ENCODE measurements at places on chromosomes 6 and 20.

- DNase-seq = no peak
These were observed 221.7 kb upstream of the HTR1E start for GRCh38 chr6:86715676-86716075.

GRCh38 chr20:53839423-53840176 lies 230.8 kb downstream of the BCAS1 start:
- peak; percentile 69 for DNase-seq

DNA sequence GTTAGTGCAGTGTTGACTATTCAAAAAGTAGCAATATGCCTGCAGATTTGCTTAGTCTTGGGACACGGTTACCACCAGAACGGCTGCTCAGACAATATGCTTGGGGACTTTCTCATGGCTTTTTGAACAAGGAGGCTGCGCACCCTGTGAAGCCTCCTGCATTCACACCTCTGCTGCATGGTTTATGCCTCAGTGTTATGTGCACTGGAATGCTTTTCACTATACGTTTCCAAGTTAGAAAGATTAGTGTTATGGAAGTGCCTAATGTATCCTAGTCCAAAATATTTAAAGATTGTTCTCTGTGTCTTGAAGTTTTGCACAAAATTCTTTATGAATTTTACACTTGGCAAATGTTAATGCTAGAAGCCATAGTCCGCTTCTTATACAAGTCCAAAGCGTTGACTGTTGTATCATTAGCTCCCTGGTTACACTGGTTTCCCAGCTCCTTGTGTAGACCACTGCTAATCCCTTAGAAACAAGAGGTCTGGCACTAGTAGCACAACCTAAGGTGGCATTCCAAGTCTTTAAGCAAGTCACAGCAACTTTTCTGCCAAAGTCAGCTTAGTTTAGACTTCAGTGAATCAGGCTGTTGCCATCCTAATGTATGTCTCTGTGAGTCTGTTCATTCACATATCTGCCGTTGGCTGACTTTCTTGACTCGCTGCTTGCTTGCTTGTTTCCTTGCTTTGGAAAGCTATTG lies 26.3 kb upstream of the SLC22A1 start:
- DNase-seq = no peak

DNA sequence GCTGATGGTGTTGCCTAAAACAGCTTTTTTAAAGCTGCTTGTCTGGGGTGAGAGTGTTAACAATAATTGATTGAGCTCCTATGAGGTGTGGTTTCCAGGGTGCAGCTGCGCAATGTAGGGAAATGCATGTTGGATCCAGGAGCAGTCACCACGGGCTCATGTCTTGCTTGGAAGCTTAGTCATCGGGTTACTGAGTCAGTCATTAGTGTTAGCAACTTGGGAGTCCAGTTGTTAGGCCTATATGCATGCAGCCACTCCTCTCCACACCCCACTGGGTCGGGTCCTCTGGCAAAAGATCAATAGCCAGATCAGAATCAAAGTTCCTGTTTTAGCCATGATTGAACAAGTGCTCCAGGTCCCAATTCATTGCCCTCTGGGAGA lies 271.7 kb upstream of the CHD6 start:
- DNase-seq = no peak

DNA sequence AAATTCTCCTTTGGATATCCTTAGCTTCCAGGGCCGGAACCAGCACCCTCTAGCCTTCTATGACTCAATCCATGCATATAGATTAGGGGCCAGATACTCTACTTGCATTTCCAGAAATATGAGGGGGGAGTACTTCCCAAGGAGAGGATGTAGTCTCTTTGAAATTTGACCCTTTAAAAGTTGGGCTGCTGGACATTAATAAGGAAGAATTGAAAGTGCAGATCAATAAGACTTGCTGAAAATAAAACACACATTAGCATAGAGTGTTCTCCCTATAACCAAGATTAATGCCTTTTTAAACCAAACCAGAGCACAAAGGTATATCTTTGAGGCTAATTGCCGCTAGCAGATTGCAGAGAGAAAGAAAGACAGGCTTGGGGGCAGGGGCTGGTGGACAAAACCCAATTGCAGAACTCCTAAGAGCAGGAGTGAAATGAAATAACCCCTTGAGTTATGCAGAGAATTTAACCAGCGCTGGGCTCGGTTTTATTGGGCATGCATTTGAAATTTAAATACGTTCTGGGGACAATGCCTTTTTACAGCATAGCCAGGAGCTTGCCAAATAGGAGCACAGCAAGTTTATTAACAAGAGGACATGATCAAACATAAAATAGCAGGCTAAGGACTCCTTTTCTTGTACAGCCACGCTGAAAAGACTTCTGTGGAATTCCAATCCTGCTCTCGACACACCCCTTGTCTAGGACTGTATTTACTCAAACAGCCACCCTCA lies 108.2 kb upstream of the SALL4 start:
- DNase-seq = no peak

DNA sequence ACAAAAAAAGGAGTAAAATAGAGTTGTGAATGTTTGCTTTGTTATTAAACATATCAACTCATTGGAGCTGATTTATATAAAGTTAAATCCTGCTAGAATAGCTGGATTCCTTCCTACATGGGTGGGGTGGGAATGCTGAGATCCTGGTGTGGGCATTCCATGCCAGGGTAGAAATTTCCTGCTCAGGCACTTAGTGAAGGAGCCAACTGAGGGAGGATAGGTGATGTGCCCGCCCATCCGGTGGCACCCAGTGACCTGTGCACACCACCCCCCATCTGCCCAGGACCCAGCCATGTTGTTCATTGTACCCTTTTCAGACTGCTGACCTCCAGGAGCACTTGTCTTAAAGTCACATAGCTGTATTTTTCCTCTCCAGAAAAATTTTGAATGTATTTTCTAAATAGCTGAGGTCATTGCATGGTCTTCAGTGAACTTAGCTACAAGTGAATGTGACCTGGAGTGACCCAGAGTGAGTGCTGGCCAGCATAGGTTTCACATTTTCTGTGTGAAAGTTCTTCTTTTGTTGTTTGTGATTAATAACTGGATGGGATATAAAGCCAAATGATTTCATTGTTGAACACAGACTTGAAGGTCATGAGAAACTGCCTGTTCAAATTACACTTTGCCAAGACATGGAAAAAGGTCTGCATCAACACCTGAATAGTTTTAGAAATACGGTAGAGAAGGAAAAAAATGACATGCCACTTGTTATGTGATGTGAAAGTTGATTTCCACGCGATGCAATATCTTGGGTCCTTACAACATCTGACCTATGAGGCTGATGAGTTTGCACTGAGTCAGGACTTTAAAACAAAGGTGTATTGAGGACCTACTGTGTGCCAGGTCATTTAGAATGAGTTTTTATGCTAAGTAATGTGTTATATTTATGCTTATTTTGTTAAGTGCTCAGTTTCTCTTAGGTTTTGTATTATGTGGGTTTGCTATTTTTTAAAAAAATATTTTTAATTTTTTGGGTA lies 77.2 kb downstream of the UTRN start:
- DNase-seq = no peak

- DNase-seq = no peak
These were observed 154.6 kb downstream of the SOBP start for GRCh38 chr6:107644513-107644912.

- no peak for DNase-seq
These were observed 270.4 kb upstream of the PLCB4 start for GRCh38 chr20:8798505-8798904.

- DNase-seq = no peak
These were observed 225.8 kb upstream of the SOX4 start for GRCh38 chr6:21367649-21368154.

GRCh38 chr20:49964964-49965780 lies 17.6 kb upstream of the SNAI1 start:
- peak; percentile 35 for DNase-seq

DNA sequence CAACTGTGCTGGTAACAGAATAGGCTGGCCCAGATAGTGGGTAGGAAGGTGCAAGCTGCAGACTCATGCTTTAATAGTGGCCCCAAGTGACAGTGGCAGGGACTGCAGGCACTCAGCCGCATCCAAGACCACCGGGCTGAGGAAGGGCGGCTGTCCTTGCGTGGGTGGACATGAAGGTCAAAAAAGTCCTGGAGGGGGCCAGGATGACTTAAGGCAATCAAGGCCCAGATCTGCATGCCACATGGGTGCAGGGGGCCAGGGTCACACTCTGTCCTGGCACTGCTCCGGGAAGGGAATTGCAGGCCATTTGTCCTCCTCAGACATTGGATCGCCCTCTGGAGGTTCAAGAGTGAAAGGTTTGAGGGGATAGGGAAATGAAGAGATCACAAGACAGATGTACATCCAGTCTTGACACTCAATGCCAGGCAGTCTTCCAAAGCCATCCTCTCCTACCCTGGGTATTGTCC lies 10.4 kb upstream of the VNN2 start:
- peak; percentile 54 for DNase-seq

DNA sequence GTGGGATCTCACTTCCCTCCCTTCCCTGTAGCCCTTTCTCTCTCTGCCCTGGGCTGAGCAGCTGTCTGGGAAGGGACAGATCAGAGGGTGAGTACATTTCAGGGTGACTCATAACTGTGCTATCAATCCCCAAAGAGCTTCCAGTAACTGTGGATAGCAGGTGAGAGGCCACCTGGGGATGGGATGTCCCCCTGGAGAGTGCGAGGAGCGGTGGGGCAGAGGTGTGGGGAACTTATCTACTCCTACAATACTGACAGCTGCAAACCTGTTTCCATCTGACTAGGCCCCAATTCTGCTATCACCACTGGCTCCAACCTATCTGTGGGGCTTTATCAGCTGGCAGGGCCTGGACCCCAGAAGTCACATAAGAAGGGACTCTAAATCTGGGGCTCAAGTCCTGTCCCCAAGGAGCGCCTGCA lies 32.6 kb downstream of the KCNK5 start:
- no peak for DNase-seq

GRCh38 chr20:63215101-63216040 lies 560 bp downstream of the YTHDF1 start:
- peak; percentile 34 for DNase-seq

DNA sequence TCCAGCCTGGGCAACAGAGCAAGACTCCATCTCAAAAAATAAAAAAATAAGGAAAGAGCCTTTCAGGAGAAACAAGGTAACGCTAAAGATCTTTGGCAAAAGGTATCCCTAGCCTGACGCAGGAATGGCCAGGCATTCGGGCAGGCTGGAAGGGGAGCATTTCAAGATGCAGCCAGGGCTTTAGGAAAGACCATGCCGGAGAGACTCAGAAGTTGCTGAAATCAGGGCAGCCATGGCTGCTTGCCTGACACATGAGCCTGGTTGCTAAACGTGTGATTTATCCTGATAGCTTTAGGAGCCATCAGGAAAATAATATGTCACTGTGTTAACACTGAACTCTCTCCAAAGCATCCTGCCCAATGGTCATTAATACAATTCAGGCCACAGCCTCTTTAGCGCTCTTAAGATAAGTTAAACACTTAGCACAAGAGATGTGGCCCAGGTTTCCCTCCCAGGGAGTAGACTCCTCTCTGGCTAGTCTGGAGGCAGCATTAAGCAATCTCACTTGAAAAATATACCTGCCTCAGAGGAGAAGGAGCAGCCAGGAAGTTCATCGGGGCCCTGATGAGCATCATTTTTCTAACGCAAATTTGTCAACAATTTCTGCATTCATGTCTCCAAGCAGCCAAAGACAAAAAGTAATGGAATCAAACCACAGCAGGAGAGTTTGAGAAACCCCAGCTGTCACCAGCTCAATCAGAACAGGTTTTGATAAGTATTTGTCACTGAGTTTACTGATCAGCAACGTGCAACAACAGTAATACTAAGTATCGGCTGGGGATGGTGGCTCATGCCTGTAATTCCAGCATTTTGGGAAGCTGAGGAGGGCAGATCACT lies 200.0 kb downstream of the ZMYND8 start:
- no peak for DNase-seq

- DNase-seq = no peak
These were observed 74.6 kb upstream of the SLC22A23 start for GRCh38 chr6:3531481-3531880.

DNA sequence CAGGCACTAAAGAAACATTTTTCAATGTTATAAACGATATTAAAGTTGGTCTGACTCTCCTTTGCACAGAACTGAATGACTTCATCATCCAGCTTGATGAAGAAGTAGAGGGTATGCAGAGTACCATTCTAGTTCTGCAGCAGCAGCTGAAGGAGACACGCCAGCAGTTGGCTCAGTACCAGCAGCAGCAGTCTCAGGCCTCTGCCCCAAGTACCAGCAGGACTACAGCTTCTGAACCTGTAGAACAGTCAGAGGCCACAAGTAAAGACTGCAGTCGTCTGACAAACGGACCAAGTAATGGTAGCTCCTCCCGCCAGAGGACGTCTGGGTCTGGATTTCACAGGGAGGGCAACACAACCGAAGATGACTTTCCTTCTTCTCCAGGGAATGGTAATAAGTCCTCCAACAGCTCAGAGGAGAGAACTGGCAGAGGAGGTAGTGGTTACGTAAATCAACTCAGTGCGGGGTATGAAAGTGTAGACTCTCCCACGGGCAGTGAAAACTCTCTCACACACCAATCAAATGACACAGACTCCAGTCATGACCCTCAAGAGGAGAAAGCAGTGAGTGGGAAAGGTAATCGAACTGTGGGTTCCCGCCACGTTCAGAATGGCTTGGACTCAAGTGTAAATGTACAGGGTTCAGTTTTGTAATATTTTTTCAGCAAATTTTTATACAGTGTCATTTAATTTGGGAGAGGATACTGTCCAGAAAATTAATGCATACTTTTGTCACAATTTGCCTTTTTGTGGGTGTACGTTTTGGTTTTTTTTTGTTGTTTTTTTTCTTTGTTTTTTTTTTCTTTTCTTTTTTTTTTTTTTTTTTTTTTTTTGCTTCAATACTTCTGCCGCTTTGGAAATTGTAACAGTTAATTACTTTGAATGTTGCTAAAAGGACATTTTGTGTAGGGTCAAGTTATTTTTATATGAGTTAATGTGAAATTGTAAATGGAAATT lies 6.6 kb upstream of the ACAT2 start:
- DNase-seq = no peak

DNA sequence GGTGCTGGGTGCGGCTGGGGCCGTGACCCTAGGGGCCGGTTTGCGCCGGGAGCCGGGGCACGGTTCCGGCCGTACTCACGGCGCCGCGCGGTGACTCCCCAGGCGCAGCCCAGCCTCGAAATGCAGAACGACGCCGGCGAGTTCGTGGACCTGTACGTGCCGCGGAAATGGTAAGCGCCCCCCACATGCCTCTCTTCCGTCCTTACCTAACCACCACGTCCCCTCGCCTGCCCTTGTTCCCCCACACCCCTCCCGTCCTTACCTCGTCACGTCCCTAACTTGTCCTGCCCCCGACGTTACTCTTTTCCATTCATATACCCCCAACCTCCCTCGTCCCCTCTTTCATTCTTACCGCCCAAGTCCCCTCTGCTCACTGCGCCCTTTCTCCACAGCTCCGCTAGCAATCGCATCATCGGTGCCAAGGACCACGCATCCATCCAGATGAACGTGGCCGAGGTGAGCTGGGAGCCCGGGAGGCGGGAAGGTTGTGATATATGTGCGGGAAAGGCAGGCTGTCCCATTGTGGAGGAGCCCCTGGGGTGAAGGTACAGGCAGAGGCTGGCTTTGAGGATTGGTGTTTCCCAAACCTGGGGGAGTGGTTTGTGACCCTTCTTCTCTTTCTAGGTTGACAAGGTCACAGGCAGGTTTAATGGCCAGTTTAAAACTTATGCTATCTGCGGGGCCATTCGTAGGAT lies 463 bp downstream of the RPS21 start:
- no peak for DNase-seq

- DNase-seq = no peak
These were observed 545.9 kb upstream of the FLRT3 start for GRCh38 chr20:14883324-14883723.

Measured in activated CD4-positive, alpha-beta T cell treated with anti-CD3 and anti-CD28 coated beads, Interleukin-2, amount 50 U/mL, for 16 hours (primary cell).